ENCODE measurements at places on chromosomes 2 and 18. TPM values are rescaled to one million over a fixed set of nuclear protein-coding genes. Genes with fewer than 3 reads are reported as not detected.
A peak's percentile ranks its signal among the peaks of the same experiment; 100 is the strongest.

GRCh38 chr18:74063023-74063422, 84.6 kb downstream of the FBXO15 start:
- no peaks in the 10 kb centered on the region for H3K27me3 ChIP-seq
- H3K36me3 ChIP-seq: no peaks in the 10 kb centered on the region
- H3K4me3 ChIP-seq: no peak overlapping the region
- no peak overlapping the region for H3K27ac ChIP-seq

DNA sequence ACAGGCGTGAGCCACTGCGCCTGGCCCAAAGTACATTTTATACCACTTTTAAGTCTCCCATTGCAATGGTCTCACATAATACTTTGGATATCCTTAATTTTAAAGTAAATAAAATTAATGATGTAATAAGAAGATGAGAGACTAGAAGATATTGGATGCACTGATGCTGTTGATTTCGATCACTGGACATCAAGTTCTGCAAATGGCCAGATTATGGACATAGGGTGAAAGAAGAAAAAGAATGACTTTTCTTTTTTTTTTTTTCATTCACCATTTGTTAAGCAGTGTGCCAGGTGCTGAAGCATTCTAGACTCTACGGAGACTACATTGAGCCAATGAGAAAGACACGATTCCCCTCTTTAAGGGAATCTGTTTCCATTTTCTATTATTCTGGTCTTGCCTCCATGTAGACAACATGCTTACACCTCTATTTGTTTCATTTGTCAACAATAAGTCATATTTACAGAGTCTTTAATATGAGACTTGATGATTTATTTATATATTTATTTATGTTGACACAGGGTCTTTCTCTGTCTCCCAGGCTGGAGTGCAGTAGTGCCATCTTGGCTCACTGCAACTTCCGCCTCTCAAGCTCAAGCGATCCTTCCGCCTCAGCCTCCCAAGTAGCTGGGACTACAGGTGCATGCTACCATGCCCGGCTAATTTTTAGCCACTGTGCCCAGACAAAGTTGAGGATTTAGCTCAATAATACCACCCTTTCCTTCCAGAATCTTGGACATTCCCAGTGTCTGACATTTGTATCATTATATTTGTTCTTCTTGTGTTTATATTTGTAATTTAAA, 23.7 kb downstream of the FN1 start:
- H3K27ac ChIP-seq: no peak overlapping the region
- H3K4me1 ChIP-seq: peaks cover 19% of the 10 kb centered on the region
- no peak overlapping the region for H3K4me3 ChIP-seq
- H3K27me3 ChIP-seq: no peaks in the 10 kb centered on the region

- peak; percentile 20 for DNase-seq
- H3K4me1 ChIP-seq: peaks cover 19% of the 10 kb centered on the region
- H3K27ac ChIP-seq: no peak overlapping the region
- H3K4me3 ChIP-seq: no peak overlapping the region
- no peaks in the 10 kb centered on the region for H3K27me3 ChIP-seq
Measured at GRCh38 chr18:8052237-8052701, 485.2 kb downstream of the PTPRM start.

DNA sequence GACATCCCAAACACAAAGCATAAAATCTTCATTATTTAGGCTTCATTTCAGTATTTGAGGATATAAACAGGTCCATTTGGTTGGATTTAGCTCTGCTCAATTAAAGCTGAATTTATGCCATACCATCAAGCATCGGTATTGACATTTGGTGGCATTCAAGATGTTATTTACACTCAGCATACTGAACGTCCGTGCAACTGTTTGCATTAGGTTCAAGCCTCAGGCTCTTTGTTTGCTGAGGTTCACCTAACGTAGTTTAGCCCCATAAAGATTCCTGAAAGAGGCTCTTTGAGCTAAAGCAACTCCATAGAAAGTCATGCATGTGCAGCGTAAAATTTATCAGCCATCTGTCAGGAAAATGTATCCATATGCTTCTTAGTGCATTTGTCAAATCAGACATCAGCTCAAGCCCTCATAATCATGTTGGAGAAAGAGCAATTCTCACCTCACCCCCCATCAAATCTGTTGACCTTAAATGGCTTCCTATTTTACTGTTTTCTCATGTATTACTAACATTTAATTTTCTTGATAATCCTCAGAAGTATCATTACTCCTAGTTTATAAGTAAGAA, 366.9 kb downstream of the EPHA4 start:
- no peaks in the 10 kb centered on the region for H3K36me3 ChIP-seq
- H3K4me1 ChIP-seq: no peaks in the 10 kb centered on the region
- H3K27ac ChIP-seq: no peak overlapping the region
- DNase-seq: no peak
- no peak overlapping the region for H3K4me3 ChIP-seq

The SCYGR4 gene
- not detected for total RNA-seq

The FBLN7 gene
- 0.07 TPM for total RNA-seq

GRCh38 chr2:45394842-45395241, 216.2 kb downstream of the SRBD1 start:
- H3K4me1 ChIP-seq: peaks cover 9% of the 10 kb centered on the region
- H3K36me3 ChIP-seq: peaks cover 18% of the 10 kb centered on the region
- no peak overlapping the region for H3K27ac ChIP-seq
- DNase-seq: no peak

DNA sequence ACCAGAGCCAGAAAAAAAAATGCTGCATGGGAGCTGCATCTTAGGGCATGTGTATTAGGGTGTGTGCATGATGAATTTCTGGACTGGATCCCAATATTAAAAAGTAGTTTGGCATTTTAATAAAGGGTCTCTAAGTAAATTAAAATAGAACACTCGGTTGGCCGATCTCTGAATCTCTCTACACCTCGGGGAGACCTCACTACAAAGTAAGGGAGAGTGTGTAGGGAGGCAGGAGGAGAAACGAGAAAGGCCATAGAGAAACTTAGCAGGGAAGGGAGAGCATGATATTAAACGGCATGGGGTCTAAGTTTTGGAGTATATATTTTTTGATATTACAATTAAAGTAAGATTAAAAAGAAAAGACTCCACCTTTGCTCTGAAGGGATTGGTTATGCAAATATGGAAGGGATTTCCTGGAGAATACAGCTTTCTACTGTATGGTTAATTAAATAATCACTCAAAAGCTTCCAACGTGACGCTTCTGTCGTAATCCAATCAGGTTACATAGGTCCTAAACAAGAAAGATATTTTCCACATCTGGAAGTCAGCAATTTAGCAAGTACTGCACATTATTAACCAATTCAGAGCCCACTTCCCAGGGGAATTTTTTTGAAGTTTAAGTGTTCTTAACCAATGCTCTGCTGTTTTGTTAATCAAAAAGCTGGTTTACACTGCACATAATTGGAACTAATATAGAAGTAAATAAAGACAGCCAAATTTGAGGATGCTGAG, 1.0 kb upstream of the ZEB2 start:
- H3K36me3 ChIP-seq: no peaks in the 10 kb centered on the region
- no peaks in the 10 kb centered on the region for H3K27me3 ChIP-seq
- H3K27ac ChIP-seq: no peak overlapping the region

The DNAJC5G gene
- not detected for total RNA-seq

GRCh38 chr2:142980246-142981068, 103.0 kb downstream of the KYNU start:
- peak; percentile 38 for DNase-seq
- no peak overlapping the region for H3K4me3 ChIP-seq
- H3K4me1 ChIP-seq: peaks cover 6% of the 10 kb centered on the region

DNA sequence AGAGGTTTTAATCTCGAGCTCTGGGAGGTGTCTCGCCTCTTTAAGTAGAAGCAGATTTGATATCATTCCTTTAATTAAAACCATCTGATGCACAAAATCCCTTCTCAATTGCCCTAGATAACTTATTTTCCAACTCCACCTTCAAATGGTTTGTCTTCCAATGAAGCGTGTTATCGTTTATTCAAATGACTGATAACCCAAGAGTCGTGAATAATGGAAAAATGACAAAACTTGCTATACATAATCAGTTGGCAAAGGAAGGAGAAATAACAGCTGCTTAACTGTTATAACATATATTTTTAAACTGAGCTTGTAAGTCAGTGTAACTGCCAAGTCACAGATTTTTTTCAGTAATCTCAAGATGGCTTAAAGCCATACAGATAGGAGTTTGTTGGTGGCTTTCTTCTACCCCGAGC, 144.6 kb downstream of the QPCT start:
- no peaks in the 10 kb centered on the region for H3K36me3 ChIP-seq
- H3K4me1 ChIP-seq: no peaks in the 10 kb centered on the region
- no peaks in the 10 kb centered on the region for H3K27me3 ChIP-seq
- H3K27ac ChIP-seq: no peak overlapping the region
- DNase-seq: no peak
- no peak overlapping the region for H3K4me3 ChIP-seq

DNA sequence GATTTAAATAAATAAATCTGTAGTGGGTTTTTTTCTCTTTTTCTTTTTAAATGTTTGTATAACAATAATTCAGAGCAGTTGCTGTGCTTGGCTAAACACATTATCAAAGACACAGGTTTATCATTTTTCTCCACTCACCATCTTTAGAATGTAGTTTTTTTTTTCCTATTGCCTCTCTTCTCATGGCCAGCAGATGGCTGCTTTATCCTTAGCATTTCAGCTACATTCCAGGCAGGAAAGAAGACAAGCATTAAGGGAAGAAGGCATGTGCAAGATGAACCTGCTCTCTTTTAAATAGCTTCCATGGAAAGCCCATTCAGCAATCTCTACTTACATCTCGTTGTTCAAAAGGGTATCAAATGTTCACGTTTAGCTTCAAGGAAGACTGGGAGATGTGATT, 42.6 kb downstream of the ARHGAP15 start:
- peak; percentile 12 for DNase-seq
- H3K27ac ChIP-seq: no peak overlapping the region
- H3K27me3 ChIP-seq: no peaks in the 10 kb centered on the region

The FKBP7 gene
- 8.4 TPM for total RNA-seq

DNA sequence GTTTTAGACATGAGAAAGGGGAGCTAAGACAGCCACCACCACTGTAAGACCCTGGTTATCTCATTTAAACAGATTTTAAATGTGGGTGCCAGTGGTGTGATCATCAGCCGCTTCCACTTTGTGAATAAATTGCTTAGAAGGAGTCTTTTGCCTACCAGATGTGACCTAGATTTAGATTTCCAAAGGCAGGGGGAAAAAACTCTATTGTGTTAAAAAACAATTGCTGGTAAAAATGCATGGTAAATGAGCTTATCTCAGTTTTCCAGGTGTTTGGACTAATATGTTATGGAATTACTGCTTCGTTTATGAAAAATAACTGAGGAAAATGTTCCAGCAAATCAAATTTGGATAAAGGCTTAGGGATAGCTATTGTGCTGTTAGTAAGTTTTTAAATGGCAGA, 466.3 kb upstream of the RAB12 start:
- H3K27ac ChIP-seq: no peak overlapping the region
- no peak overlapping the region for H3K4me3 ChIP-seq
- DNase-seq: no peak
- no peaks in the 10 kb centered on the region for H3K27me3 ChIP-seq

The CCDC74A gene
- 0.32 TPM for total RNA-seq

DNA sequence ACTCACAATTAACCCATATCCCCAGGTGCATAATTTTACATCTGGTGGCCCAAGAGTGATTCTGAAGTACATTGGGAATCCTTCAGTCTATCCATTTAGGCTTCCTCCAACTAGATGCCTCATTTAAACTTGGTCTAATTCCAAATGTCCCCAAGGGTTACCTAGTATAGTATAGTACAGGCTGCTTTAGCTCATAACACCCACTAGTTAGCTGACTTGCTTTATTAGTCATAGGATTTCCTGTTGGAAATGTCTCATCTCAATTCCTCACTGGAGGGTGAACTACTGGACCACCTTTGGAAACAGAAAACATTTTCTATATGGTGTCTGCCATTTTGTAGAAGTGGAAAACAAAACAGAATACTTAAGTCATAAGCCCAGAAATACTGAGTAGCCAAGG, 202.5 kb upstream of the SESTD1 start:
- H3K27ac ChIP-seq: no peak overlapping the region
- H3K4me3 ChIP-seq: no peak overlapping the region
- no peaks in the 10 kb centered on the region for H3K36me3 ChIP-seq
- no peaks in the 10 kb centered on the region for H3K27me3 ChIP-seq
- DNase-seq: peak; percentile 65

GRCh38 chr2:84519332-84519957, 3.1 kb downstream of the DNAH6 start:
- no peak for DNase-seq
- H3K36me3 ChIP-seq: peaks cover 6% of the 10 kb centered on the region
- no peak overlapping the region for H3K27ac ChIP-seq
- peaks cover 6% of the 10 kb centered on the region for H3K4me1 ChIP-seq

- H3K4me3 ChIP-seq: no peak overlapping the region
- H3K27ac ChIP-seq: no peak overlapping the region
- no peaks in the 10 kb centered on the region for H3K27me3 ChIP-seq
- no peak for DNase-seq
- peaks cover 18% of the 10 kb centered on the region for H3K4me1 ChIP-seq
- no peaks in the 10 kb centered on the region for H3K36me3 ChIP-seq
Measured at GRCh38 chr2:29050591-29050990, 23.7 kb downstream of the PCARE start.
